ENCODE measurements at places on chromosomes 5 and 9.

DNA sequence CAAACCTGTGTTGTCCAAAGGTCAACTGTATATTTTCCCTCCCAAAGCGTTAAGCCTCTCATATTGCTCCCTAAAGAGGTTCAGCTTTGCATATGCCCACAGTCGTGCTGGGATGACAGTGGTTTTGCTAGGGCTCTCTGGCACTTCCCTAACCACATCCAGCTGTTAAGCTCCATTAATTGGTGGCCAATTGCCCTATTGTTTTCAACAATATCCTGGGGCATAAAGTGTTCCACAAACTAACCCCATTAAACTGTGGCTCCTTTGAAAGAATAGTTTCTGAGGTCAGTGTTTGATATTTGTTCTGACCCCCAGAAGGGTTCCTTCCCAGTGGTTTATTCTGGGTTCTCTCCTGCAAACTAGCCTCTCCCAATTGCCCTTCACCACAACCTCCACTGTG is 194.5 kb downstream of the HSD17B3 start:
- no peak for DNase-seq

DNA sequence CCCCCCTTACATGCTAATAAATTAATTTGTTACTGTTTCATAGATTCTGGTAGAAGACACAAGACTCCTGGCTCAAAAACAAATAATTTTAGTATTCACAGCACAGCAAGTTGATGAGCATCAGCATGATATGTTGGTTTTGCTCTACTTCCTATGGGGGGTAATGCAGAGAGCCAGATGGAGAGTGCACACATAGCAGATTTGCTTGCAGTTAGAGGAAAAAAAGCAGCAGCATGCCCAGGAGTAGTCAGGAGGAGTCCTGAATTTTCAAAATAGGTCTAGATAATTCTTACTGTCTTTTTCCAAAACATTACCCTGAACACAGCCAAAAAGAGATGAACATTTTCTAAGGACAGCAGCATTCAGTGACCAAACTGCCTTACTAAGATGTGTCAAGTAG is 261.3 kb downstream of the COX7C start:
- no peak for DNase-seq

DNA sequence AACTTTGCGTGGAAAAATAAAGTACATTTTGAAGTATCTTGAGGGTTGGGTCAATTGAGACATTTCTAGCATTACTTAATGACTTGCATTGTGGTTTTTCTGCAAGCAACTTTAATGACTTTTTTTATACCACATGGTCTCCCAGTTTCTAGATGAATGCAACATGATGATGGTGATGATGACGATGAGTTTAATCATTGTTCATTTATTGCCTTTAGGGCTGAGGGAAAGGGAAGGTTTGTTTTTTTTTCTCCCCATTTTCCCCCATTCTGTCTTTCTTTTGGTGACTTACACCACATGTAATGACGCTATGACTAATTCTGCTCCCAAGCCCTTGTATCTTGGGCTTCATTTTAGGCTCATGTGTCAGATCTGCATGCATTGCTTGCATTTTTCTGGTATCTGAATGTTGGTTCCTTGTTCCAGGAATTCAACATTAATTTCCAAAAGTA is 57.7 kb upstream of the NXNL2 start:
- no peak for DNase-seq

DNA sequence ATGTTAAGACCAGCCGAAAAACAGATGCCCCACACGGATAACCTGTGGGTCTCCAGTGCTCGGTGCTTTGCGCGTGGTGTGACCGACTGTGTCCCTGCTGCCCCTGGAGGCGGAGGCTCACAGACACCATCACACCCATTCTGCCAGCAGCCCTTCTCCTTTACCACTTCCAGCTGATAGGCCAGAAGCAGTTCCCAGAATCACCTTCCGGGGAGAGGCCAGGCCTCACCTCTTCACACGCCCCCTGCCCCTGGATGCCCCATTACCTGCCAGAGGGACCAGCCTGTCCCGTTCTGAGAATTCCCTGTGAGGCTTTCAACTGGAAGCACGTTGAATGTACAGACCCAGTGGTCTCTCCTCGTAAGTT is 21.6 kb upstream of the LRRC14B start:
- no peak for DNase-seq

DNA sequence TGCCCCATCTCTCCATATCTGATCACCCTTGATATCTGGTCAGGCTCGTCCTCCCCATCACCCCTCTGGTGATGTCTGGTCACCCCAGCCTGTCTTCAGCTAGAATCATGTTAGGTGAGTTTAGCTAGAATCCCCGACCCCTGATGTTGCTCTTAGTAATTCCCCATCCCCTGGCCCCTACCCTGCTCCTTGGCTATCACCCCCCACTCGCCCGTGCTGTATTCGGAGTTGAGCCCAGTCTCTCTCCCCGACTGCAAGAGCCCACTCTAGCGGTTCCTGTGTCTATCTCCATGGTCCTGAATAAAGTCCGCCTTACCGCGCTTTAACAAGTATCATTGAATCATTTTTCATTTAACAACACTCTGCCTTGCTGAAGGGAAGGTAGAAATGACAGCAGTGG is 33.7 kb downstream of the ADAMTS2 start:
- DNase-seq = no peak

- DNase-seq = no peak
Measured at GRCh38 chr9:128078504-128079434, 10.7 kb downstream of the SLC25A25 start.

GRCh38 chr5:159286420-159287035 is 23.4 kb downstream of the UBLCP1 start:
- no peak for DNase-seq

DNA sequence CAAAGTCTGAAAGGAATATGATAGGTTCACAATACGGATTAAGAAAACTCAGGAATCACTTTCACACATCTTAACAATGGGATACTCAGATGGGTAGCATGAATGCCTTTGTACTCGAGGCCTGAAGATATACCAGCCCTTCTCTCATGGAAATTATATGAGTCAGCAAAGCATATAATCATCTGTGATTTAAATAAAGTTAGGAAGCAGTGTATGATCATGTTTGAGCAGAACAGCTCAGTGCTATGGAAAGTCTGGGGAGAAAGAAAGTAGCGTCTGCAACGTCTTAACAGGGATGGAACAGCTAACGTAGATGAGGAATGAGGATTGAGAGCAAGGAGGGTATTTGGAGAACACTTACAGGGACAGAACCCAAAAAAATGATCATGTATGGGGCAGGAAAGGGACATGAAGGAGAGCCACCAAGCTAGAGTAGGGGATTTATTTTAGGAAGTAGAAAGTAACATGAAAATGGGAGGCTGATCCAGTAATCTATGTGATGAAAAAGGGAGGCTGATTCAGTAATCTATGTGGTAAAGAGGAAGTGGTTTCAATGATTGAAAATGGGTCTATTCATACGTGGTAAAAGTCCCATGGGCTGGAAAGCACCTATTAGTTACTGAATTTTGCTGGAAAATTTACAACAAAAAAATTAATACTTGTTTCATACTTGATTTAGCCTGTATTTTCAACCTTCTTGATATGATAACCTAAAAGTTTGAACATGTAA is 85.9 kb downstream of the GNA14 start:
- DNase-seq = no peak

GRCh38 chr9:71128796-71129195 is 7.4 kb upstream of the TRPM3 start:
- DNase-seq = no peak

DNA sequence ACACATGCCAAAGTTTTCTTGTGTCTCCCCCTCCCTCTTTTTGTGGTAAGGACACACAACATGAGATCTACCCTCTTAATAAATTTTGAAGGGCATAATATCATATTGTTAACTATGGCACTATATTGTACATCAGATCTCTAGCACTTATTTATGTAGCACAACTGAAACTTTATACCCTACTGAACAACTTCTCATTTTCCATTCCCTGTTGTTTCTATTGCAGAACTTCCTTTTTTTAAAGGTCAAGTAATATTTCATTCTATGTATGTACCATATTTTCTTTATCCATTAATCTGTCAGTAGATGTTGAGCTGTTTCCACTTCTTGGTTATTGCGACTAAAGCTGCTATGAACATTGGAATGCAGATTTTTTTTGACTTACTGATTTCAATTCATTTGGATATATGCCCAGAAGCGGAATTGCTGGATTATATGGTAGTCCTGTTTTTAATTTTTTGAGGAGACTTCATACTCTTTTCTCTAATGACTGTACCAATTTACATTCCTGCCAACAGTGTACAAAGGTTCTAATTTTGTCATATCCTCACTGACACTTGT is 305.3 kb downstream of the PRR16 start:
- DNase-seq = no peak

DNA sequence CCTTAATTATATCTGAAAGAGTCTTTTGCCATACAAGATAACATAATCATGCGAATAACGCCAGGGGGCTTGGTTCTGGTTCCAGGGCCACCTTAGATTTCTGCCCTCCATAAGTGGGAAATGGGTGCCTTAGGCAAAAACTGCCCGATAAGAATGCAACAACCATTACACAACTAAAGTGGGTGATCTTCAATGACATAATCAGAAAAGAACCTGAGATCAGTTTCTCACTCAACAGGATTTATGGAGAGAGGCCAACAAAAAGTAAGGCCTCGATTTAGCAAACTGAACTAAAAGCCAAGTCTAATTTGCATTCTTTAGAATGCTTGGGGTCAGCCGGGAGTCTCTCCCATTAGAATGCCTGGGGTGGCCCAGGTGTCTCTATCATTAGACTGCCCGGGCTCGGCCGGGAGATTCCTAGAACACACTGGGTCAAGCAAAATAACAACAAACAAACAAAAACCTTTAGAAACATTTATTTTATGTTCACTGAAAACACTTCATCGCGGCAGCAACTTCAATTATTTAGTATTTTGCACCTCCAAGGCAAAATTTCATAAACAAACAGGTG is 194.8 kb downstream of the AUH start:
- no peak for DNase-seq

DNA sequence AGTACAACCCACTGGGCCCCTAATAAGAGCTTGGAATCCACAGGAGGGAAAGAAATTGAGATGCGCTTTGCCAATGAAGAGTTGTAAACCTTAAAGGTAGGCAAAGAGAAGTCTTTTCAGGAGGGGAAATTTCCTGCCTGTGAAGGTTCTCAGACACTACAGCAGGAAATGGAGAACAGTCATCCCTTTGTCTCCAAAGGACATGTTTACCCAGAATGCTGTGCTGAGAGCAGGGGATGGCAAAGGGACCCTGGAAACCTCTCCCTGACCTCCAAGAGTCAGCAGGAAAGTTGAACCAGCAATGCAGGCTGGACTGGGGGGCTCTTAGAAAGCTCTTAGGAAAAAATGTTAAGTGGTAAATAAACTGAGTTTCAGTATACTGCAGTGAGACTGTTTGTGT is 103.2 kb downstream of the AK8 start:
- no peak for DNase-seq

DNA sequence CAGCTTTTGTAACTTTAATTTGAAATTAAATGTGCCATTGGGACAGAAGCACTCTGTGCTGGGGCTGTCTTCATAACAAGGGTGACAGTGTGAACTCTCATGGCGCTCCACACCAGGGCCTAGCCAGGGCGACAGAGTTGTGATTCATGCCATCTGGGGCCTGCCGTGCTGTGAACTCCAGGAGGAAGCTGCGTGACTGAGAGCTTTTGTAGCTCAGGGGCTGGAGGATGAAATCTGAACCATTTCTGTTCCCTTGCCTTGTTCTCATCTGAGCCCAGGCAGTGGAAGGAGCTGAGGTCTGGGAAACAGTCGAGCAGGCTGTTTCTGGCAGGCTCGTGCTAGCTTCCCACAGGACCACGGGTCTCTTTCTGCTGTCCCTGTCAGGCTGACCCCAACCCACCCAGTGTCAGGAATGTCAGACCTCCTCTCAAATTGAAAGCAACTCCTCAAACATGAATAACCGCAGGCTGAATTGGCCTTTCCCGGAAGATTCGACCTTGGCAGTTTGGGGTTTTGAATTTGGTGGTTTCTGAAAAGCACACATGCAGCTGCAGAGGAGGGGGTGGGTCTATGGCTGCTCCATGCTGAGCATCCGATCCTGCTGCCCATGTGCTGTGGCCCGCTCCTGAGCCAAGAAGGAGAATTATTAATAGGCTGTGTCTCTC is 69.2 kb upstream of the RPS23 start:
- DNase-seq = no peak

- DNase-seq = no peak
Measured at GRCh38 chr9:34097865-34098264, 28.6 kb downstream of the DCAF12 start.

GRCh38 chr5:112012104-112012503 is 255.1 kb upstream of the NREP start:
- no peak for DNase-seq

DNA sequence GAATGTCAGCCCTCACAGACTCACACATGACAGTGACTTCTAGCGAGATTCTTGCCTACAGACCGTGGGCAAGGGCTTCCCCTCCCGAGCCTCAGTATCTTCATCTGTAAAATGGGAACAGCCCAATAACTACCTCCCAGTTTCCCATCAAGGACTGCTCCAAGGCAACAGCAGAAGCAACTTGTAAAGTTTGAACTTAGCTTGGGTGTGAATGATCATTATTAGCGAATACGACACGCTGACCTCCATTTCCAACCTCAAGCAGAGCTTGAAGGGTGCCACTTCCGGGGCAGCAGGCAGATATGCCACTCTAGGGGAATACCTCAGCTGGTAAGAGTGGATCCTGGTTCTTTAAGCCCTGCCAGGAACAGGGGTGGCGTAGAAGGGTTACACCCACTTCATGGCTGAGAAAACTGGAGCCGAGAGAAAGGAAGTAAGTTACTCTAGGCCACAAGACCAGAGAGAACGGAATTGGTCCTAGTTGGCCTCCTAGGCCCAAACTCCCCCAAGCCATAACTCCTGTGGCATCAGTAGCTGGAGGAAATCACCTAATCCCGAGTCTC is 2.0 kb downstream of the RNF44 start:
- DNase-seq = no peak

GRCh38 chr9:134150557-134151214 is 13.7 kb downstream of the RNU6ATAC start:
- no peak for DNase-seq

- no peak for DNase-seq
Measured at GRCh38 chr5:141269195-141269594, 24.0 kb downstream of the PCDHB15 start.

- DNase-seq = no peak
Measured at GRCh38 chr9:16405421-16405820, 465.0 kb downstream of the BNC2 start.
